Mammary epithelial cell (primary cell): ENCODE measurements at places on chromosomes 11 and 22. TPM values are rescaled to one million over a fixed set of nuclear protein-coding genes. Genes with fewer than 3 reads are reported as not detected.
A peak's percentile ranks its signal among the peaks of the same experiment; 100 is the strongest.

GRCh38 chr22:21984793-21985192 lies 2.2 kb upstream of the TOP3B start:
- DNase-seq, result peak; percentile 35

- no peak for DNase-seq
These were observed 223.7 kb upstream of the TBCEL start for GRCh38 chr11:120800206-120800605.

DNA sequence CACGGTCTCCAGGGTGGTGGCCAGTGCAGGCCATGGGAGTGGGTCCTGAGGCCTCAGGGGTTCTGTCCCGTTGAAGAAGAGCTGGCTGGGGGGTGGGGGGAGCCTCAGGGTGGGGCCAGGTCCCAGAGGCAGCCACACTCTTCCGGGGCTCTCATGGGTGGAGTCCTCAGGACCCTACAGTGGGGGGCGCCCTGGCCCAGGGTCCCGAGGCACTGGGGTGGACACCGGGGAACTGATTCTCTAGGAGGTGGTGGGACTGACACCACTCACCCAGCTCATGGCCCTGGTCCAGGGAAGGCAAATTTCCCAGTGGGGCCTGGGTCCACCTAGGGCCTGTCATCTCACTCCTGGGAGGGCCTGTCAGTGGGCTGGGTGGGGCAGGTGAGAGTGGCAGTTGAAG lies 12.8 kb downstream of the GGT5 start:
- DNase-seq, result no peak

DNA sequence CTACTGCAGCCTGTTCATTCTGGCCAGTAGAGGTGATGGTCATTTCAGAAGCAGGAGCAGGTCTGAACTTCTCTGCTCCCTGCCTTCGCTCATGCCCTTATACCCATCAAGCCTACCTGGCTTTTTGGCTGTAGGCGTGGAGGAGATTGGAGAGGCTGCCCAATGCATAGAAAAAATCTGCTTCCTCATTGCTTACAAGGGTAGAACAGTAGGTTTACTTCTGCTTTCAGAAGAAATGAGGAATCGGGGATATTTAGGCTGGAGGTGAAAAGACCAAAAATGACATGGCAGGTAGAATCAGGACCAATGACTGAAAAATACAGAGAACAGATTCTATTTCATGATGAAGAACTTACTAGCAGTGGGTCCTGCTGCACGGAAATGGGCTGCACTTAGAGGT lies 72.9 kb upstream of the YWHAH start:
- no peak for DNase-seq

GRCh38 chr11:2520736-2521035 lies 75.9 kb downstream of the KCNQ1 start:
- DNase-seq, result no peak

DNA sequence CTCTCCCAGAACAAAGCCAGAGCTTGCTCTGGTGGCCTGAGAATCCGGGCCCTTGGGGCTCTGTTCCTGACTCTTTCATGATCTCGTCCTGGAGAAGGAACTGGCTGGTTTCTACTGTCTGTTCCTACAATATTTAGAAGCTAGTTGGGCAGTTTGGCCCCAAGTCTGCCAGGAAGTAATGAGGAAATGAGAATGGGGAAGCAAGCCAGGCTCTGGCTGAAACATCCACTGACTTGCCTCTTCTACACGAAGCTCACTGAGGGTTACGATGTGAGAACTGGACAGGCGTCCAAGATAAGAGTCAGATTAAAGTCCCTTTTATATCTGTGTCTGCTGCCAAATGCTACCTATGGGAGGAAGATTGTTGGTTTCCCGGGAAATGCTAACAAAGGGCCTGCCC lies 110.0 kb upstream of the KIRREL3 start:
- no peak for DNase-seq

GRCh38 chr22:50622723-50623327 lies 5.1 kb downstream of the ARSA start:
- peak; percentile 48 for DNase-seq

DNA sequence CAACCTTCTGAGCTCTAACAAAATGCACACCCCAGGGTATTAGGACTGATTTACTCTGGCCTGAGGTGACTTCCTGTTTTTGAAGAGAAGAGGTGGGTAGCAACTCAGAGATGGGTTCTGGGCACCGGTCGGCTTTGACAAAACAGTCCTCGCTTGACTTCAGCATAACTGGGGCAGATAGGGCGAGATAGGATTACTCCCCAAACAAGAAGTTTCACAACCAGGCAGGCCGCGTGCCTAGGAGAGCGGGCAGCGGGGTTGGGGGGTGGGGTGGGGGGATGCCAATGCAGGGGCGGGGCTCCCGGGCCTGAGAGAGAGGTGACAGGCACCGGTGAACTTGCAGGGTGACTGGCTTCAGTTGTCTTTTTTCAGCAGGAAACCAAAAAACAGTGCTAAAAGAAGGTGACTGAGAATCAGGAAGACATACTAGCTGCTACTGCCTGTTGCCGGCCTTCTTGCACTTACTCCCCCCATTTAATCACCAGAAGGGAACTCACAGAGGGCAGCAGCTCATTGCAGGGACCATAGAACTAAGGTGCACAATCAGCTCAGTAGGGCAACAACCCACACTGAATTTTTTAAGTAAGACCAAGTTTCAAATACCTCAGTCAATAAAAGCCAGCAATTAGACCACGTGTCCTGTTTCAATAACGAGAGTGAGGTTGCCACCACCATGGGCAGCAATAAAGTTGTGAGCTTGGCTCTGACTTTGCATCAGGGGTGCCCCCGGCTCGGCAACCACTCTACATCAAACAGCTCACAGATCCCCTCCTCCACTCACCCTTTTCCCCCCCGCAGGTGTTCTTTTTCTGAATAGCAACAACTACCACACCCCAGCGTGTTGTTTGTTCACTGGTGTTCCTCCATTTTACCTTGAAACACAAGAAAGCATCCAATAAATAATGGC lies 37.2 kb upstream of the ETS1 start:
- DNase-seq, result no peak

- DNase-seq, result no peak
These were observed 515.2 kb upstream of the TENM4 start for GRCh38 chr11:79956061-79956460.

KRTAP5-11 gene
- polyA plus RNA-seq, result not detected

CHRM1 gene
- polyA plus RNA-seq, result not detected
